ENCODE measurements at places on chromosomes 4 and X. TPM values are rescaled to one million over a fixed set of nuclear protein-coding genes. Genes with fewer than 3 reads are reported as not detected.
A peak's percentile ranks its signal among the peaks of the same experiment; 100 is the strongest.

GRCh38 chr4:189098932-189099696, 841.6 kb upstream of the FRG1 start:
- no peak for DNase-seq

DNA sequence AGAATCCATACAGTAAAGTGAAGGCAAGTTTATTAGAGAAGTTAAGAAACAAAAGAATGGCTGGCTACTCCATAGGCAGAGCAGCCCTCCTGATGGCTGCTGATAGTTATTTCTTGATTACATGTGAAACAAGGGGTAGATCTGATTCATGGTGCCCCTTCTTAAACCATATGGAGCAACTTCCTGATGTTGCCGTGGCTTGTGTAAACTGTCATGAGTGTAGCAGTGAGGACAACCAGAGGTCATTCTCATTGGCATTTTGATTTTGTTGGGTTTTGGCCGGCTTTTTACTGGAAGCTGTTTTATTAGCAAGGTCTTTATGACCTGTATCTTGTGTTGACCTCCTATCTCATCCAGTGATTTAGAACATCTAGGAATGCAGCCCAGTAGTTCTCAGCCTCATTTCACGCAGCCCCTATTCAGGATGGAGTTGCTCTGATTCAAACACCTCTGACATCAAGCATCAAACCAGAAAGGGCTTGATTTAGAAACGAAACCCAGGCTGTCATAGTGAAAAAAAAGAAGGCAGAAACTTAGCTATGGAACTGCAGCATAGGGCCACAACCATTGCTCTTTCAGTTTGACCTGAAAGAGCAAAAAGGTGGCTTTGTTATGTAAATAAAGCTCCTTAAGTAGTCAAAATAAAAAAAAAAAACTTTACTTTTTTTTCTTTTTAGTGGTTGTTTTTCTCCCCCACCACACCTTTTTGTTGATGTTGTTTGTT, 37.8 kb downstream of the SPCS3 start:
- no peak for DNase-seq

DNA sequence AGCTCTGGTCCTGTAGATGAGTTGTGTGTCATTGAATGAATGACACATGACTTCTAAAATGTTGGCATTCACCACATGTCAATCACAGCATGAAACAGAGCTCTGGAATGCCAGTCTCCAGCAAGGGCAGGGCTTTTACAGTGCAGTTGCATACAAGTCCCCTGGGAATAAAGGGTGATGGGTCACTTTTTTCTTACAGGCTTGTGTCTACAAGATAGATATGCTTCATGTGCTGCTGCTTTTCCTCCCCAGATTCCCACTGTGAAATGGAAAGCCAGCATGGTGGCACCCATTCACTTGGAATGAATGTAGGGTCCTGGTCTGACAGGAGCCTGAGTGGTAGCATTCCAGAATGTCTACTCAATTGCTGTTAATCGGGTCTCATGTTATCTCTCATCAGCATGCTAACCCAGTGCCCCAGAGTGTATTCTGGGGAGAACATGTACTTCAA, 159.1 kb upstream of the KIT start:
- no peak for DNase-seq

DNA sequence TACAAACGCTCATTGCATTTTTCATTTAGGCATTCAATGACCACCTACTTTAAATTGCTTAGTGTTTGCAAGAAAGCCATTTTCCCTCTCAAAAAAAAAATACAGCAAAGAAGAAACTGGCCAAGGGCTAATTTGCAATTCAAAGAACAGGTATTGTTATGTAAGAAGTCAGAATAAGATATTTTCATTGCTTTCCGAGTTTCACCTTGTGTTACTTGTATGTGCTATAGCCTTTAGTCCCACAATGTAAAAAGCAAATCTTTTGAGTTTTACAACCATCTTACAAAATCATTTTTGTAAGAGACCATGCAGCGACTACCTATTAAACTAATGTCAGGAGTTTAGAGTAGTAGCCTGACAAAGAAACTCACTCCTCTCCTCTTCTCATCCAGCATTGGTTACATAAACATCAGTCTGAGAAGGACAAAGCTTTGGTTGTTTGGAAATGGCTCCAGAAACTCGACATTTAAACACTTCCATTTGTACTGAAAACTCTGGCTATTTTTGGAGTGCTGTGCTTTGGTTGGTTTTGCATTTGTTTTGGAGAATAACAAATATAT, 15.3 kb downstream of the TENM3 start:
- DNase-seq, result peak; percentile 63

DNA sequence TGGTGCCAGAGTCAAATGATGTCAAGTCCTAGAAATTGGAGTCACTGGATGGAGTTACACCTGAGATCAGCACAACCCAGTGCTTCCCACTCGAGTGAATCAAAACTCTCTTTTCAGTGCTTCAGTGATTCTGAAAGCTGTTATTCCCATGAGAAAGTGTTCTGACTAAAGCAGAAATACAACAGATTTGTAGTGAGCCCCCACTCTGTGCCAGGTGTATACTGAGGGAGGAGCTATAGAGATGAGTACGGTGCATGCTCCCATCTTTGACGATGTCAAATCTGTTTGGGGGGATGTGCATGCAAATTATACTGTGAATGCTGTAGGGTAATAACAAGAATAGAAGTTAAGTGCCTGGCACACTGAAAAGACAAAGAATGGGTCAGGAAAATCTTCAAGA, 330.2 kb downstream of the HS3ST1 start:
- DNase-seq, result no peak

Gene SYN1
- not detected for total RNA-seq

Gene SLC16A2
- 0.53 TPM for total RNA-seq

Gene TMPRSS11F
- total RNA-seq, result 0.18 TPM
